ENCODE measurements at places on chromosomes 7 and 10.

GRCh38 chr7:50368366-50368765, 63.9 kb downstream of the IKZF1 start:
- DNase-seq = no peak

DNA sequence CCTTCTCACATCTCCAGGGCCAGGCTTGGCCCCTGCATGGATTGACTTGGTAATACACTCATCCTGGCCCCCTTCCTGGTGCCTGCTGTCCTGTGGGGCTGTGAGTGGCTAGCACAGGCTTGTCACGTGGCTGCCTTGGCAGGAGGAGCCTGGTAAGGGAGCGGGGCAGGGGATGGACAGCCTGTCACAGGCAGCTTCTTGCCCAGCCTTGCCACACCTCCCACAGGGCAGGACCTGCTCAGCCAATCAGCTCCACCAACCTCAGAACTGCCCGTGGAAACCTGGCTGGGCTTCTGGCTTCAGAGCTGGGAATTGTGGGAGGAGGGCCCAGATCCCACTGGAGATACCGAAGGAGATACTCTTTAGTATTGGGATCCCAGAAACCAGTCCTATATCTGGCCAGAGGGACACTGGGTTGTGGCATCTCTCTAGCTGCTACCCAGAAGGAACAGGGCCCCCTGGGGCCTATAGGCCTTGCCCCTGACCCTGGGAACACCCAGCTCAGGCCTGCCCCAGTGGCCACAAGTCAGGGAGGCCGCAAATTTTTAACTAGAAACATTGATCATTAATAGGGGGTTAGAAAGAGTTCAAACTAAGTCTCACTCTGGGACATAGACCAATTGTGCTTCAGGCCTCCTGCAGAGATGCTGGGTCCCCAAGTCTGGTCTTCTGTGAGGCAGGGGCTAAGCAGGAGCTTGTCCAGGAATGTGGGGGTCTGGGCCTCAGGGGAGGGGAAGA, at the start of gene HOGA1:
Gene HOGA1, plus strand, starts transcription at position 330 of the 738 bp plus-strand sequence. Its CDS starts 315 bp downstream, at position 645.
- DNase-seq = no peak

DNA sequence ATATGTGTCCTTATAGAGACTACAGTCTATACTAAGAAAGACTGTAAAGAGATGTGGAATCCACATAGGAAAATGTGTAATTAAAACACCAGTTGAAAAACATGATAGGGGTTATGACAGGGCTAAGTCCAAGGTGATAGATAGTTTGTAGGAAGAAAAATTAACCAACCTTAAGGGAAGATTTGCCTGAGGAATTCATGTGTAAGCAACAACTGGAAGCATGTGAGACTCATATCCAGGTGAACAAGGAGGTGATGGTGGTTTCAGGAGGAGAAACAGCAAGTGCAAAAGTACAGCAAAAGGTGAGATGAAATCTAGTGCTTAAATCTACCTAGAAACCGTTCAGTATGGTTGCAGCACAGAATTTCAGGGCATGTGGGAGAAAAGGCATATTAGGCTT, 216.7 kb upstream of the ETV1 start:
- no peak for DNase-seq

DNA sequence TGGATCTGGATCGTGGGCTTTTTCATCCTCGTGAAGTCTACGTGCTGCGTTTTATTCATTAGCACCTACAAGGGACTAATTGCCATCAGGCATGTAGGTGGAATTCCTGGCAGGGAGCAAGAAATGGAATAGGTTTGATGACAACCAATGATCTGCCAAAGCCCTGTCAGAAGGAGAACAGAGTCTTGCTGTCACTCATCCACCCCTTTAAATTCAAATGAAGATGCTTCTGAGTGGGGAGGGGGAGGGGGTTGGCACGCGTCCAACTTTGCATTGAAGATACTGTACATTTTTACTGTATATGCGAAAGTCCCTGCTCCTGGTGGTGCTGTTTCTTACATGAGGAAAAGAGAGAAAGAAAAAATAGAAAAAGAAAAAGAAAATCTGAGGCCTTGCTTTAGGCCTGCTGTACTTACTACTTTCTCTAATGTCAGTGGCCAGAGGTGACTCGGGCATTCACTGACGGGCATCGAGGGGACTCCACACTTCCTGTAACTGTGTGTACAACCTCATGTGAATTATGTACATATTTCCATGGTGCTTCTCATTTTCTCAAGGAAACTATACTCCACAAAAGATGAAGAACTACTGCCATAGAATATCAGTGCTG, 569.1 kb downstream of the INHBA start:
- DNase-seq = no peak

GRCh38 chr10:31994926-31995325, 61.3 kb downstream of the KIF5B start:
- DNase-seq = no peak

- DNase-seq = peak; percentile 26
These were observed 89.7 kb downstream of the HIPK2 start for GRCh38 chr7:139687980-139688632.

DNA sequence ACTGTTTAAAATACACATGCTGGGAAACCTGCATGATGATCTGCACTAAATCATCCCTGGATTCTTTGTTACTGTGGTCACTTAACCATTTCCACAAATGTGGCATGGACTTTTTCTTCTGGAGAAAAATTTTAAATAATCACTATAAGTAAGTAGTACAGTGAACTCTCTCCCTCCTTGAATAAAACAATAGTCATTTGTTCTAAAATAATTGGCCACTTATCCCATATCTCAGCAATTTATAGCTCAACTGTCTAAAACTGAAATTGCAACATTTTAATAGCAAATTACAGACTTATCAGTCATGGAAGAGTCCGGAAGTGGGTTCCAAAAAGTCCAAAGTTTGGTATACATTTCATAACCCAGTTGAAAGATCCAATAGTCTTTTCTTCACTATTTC, 90.9 kb downstream of the MTERF1 start:
- DNase-seq = no peak

DNA sequence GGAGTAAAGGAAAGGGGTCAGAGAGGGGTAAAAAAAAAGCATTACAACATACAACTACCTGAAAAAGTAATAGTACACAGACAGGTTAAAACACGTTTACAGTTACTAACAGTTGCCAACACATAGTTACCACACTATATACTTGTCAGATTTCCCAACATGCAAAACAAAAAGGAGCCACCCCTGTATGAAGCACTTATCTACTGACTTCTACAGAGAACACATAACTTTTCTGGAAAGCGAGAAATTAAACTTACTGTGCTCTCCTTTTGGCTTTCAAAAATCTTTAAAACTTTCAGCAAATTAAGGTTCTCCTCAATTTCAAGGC, 2.1 kb downstream of the ABI1 start:
- DNase-seq = no peak

DNA sequence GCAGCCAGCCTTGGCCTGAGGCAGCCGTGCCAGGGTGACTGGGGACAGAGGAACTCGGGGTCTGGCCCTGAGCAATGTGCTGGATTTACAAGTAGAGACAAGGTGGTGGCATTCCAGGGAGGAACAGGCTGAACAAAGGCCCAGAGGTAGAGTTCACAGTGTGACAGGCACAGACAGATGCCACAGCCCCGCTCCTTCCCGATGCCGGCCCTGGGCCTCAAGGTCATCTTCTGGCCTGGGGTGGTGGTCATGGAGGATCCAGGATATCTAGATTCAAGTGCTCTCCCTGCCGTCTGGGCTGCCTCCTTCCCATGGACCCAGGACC, 68.9 kb upstream of the COL13A1 start:
- no peak for DNase-seq

GRCh38 chr10:91632671-91633550, at the start of gene PPP1R3C:
PPP1R3C (minus strand) TSS chr10:91633071; CDS start chr10:91632969, 102 bp downstream.
- DNase-seq = peak; percentile 51

DNA sequence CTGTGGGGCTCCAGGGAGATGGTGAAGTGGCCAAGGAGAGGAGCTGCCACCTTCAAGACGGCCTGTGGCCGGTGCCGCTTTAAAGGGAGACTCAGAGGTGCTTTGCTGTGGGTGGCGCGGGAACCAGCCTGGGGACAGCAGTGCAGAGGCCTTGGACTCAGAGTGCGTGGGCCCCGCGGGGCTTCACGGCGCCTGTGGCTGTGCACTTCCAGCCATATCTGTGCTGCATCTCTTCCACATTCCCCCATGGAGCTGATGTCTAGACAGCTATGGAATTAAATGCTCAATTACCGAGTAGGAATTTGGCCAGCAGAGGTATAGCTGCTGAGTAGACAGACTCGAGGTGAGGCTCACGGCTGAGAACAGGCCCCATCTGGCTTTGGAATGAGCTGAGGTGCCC, 41.7 kb downstream of the HTRA1 start:
- DNase-seq = no peak

DNA sequence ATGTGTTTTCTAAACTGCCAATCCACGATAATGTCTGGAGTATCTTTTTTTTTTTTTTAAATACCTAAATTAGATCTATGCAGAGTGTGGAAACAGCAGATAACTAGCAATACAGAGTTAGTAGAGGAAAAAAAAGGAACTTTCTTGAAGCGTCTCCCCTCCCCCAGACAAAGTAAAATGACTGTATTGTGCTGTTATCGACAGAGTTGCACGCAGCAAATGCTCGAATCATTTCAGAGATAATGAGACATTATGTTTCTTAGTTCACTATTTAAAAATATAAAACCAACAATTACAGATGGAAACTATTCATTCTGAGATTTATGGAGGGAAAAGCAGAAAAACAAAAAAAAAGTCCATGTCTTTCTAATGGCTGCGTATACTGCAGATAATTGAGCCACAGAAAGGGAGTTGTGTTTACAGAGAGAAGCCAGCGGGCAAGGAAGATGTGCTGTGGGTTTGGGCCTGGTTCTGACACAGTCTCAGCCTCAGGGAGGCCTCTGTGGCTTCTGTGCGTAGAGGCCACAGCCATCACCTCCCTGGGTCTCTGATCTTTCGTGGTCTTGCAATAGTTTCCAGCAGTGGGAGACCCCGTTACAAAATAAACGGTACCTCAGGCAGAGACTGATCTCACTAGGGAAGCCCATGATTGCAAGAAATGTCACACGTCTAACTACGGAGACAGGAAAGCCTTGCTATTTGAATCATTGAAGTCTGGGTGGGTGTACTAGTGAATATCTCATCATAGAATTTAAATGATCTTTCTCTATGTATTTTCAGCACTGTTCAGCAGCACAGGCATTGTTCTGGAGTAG, 19.1 kb upstream of the KLF6 start:
- no peak for DNase-seq

GRCh38 chr10:7133278-7133677, 277.6 kb downstream of the SFMBT2 start:
- DNase-seq = no peak

DNA sequence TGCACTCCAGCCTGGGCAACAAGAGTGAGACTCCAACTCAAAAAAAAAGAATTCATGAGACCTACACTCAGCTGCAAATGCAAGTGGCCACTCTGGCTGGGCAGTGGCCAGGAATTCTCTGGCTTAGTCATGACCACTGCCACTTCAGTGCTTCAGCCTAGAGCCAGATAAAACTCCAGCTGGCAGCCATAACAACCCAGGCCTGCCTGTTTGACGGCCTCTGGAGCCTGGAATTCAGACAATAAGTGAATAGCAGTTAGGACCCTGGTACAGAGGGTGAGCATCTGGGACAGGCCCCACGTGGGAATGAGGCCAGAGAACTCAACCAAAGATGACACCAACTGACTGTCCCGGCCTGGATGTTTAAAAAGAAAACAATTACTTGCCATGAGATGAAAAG, 18.9 kb downstream of the RCC1L start:
- DNase-seq = peak; percentile 51

- DNase-seq = no peak
These were observed 40.0 kb upstream of the AGBL3 start for GRCh38 chr7:134946260-134946659.

GRCh38 chr7:141646826-141647480, 55.0 kb downstream of the DENND11 start:
- no peak for DNase-seq

DNA sequence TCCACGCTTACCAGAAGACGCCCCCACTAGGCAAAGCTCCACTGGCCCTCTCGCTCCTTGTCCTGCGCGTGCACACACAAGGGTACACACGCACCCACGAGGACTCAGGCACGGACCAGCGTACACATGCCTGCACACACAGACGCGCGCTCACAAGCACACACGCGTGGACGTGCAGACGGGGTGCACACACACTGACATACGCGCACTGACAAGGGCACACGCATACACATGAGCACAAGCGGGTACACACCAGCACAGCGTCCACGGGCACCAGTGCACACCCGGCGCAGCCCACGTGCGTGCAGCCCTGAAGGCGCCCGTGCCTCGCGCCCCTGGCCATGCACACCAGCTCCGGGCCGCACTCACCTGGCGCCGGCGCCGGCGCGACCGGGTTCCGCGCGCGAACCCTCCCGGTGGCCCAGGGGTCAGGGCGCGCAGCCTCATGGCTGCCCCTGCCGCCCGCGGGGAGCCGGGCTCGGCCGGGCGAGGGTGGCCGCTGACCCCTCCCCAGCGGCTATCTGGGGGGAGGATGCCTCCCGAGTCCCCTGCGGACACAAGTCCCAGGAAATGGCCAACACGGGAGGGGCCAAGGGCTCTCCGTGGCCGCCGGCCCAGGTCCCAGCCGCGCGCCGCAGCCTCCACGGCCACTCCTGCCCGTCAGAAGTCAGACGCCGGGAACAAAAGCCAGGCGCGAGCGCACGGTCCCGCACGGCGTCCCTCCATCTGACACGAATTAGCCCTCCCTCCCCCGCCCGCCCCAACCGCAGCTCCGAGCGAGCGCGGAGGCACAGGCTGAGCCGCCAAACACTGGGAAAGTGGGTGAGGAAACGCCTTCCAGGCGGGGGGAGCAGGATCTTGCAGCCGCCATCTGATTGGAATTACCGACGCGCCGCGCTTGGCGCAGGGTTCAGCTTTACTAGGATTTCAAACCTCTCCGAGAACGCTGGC, 45.0 kb downstream of the TNS3 start:
- DNase-seq = no peak

All from HFF-Myc (cell line).